ENCODE measurements at places on chromosomes 5 and 9.
A peak's percentile ranks its signal among the peaks of the same experiment; 100 is the strongest.

- no peak for DNase-seq
Observed at GRCh38 chr5:42872865-42873264, 61.2 kb upstream of the SELENOP start.

DNA sequence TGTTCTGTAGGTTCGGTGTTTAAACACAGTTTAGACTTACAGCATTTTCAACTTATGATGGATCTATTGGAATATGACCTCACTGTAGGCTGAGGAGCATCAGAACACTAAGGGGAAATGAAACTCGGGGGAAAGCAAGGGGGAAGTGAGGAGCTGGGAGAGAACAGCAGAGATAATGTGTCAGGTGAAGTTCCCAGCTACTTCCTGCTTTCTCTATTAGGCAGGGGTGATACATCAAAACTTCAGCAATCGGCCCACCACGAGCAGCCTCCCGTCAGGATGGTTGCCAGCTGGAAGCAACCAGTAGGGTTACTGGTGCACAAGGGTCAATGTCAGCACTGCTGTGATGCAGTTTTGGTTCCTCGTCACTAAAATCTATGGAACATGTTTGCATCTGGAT, 34.3 kb downstream of the FAT2 start:
- no peak for DNase-seq

DNA sequence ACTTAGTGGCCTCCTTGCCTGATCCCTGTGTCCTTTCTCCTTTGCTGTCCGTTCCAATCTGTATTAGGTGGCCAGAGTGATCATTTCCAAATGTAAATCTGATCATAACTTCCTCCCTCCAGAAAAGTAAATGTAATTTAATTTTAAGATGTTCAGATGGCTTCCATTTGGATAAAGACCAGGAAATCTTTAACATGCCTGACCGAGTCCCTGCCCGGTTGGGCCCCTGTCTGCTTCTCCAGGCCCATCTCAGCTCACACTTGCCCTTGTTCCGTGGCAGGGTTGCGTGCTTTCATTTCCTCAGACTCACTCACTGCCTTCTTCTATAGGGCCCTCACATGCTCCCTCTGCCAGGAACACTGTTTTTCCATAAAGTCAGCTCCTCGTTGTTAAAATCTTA, 7.6 kb downstream of the MAP3K1 start:
- DNase-seq = no peak

DNA sequence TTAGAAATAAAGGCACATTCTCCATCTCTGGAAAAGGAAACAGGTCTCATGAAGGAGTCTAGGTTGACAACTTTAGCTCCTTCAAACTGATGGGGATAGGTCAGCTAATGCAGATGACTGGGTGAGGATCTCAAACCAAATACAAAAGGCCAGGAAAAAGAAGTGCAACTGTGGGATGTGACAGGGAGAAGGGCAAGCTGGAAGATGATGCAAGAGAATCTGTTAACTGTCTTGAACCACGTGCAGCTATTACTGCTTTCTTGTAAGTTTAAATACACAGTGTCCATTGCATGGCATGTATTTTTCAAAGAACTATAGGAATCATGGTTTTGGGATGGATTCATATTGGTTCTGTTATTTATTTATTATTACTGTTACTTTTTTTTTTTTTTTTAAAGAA, 331.8 kb downstream of the NDUFS4 start:
- no peak for DNase-seq

GRCh38 chr9:5850724-5851122, 17.8 kb upstream of the ERMP1 start:
- DNase-seq = no peak

DNA sequence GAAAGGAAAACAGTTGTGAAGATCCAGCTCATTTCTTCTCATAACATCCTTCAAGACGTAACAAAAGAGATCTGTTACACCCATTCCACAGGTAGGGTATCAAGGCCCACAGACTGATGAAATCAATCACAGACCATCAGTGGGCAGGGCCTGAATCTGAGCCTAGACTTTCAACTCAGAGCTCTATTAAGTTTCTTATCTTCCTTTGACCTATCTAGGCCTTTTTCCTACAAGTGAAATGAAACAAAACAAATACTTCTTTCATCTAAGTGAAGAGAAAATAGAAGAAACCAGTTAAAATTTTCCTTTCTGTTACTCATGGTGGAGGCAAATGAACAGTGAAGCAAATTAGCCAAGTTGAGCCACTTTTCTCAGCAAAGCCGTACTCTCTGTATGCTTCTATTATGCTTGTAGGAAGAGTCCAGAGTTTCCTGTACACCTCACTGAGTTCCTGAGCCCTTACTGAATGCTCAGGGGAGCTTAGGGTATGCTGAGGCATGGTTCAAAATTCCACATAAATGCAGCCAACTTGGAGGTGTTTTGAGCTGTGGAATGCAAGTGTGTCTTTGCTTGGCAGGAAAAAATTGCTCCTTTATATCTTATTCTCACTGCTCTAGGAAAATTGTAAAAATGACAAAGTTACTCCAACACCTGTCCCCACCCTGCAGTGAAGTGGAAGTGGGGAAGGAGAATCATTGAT, 91.9 kb downstream of the FEM1C start:
- no peak for DNase-seq

DNA sequence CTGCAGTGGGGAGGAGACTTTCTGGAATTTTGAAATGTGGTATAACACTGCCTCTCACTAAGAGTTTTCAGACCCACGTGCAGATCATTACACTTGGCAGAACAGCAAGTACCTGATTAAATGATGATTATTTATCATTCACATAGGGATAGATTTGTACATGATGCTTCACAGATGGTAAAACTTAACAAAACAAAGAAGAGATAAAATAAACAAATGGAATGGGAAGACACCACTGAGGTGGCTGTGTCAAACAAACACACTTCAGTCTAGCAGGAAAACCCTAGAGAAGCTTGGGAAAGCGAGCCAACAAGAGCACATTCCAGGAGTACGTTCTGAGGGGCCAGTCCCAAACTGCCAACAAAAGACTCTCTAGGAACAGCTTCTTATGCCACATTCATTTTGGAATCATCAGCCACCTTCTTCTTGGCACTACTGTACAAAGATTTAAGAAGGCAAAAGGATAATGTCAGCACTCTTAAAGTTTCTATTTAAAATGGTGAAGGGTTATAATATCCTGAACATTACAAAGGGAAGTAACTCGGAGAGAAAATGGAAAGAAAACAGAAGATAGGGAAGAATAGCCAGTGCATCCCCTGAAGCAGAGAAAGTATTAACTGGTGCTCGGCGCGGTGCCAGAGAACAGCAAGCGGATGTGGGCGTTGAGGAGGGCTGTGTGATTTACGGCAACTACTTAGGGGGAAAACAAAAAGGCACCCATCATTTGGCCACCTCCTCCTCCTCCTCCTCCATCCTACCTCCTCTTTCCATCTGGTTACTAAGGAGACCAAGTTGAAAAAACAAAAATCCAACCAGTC, 1.6 kb downstream of the MED27 start:
- DNase-seq = peak; percentile 44

DNA sequence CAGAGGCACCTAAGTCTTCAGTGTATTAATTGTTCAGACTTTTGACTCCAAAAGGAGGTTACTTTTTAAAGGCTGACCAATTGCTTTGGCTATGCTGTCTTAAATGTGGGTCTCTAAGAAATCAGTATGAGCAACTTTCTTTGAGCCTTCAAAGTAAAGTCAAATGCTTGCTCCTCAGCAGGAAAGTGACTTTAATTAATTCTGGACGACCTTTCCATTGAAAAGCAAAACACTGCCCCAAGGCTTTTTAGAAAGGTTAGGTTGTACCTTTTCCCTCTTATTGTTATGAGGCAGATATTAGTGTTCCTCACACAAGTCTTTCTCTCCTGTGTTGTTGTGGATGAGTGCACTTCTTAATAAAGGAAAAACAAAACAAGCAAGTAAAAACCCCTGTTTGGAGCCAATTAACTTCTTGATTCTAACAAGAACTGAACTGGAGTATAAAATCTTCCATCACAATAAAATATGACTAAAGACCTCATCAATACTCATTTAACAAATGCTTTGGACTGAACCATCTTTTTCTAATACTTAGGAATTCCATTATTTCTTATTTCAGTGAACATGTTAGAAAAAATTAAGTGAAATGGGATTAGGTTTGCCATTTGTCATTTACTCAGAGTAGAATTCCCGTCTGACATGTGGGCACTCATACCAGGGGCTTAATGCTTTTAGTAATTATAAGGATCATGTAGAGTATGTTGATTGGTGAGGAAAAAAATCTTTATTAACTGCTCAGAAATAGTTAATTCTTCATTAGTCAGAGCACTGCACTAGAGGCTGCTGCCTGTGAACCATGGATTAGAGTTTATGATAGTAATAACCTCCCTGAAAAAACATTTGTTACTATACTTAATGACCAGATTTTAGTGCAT, 159.1 kb upstream of the ZNF608 start:
- no peak for DNase-seq

DNA sequence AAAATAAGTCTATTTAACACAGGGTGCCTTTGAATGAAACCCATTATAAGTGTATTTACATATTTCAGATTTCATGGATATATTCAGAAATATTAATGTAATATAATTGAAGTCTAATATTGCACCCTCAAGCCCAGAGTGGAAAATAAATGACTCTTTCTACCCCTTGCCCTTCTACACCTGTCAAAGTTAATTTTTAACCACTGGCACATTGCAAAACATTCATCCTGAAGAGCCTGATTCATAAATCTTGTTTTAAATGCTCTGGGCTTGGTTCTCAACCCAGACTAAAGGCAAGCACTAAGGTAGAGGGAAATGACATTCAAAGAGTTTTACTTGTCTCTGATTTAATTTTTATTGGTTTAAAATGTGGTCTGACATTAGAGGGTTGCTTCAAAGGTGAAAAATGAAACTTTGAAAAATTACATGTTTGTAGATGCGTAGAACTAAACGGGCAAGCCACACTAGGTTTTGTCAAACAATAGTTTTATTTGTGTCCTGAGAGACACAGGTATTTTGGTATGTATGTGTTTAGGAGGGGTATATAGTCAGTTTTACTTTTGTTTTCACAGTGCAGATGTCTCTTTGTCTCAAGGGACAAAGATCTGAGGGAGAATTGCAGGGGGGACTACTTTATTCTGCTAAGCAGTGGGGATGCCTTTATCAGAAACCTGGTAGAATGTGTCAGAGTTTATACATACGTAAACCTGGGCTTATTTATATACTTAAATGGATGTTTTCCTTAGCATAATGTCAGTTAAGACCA, 69.7 kb downstream of the PIK3R1 start:
- no peak for DNase-seq

DNA sequence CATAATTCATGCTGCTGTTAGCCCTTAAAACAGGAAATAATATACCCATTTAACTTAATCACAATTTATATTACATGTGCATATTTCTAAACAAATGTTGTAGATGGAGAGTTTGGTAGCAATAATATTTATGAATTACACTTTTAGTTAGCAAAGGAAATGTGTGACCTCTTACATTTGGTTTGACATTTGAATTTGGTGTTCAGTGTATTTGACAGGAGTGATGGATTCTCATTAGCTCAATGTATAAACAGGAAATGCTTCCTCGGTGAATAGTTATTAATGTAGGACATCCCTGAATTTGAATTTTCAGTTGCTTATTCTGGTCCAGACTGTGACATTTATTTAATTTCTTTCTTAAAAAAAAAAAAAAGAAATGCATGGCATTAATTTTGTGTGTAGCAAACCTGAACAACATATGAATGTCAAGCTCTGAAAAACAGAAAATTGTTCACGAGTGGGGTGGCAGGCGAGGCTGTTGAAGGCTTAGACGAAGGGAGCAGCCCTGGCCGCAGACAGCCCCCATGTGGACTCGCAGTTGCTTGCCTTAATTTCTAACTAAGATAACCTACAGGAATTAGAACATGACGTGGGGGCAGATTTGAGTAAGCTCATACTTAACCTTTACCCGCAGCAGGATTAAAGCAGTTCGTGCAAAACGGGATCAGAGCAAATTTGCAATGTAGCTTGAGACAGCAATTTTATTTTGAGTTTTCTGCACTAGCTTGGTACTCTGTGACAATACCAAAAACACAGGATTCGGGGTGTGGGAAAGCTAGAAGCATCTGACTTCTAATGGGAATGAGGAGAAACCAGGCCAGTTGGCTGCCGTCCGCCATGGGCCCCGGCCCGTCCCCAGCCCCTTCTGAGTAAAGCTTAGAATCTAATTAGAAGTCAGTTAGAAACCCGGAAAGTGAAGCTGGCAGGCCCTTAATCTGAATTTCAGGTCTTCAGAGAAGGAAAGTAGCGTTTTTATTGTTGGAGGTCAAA, 134.3 kb downstream of the MACROH2A1 start:
- no peak for DNase-seq

DNA sequence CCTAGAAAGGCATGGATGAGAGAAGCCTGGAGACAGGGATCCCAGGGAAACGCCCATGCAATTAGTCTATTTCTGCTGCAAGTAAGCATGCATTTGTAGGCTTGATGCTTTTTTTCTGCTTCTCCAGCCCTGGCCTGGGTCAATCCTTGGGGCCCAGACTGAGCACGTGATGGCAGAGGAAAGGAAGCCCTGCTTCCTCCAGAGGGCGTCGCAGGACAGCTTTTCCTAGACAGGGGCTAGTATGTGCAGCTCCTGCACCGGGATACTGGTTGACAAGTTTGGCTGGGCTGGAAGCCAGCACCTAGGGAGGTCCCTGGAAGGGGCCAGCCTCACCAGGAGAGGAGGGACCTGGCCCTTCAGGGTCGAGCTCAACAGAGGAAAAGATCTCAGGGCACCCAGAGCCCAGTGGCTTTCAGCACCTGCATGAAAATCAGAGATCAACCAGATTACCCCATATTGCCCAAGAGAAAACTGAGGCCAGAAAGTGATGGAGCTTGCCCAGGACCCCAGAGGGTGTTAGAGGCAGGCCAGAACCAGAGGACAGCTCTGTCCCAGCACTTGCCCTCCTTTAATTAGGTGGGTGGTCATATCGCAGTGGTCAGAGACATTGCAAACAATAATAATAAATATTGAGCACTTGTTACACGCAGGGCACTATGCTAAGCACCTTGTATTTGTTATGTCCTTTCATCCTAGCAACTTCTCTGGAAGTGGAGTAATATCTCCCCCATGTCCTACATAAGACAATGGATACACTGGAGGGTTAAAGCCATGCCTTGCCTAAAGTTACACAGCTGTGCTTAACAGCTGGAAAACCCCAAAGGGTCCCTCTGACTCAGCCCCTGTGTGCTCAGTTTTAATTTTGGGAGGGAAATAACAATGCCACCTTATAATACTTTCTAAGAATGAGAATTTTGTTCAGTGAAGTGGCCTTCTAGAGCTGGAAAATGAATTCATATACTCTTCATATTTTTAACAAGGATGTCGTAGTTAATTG, 67.1 kb downstream of the KLF4 start:
- DNase-seq = peak; percentile 78

DNA sequence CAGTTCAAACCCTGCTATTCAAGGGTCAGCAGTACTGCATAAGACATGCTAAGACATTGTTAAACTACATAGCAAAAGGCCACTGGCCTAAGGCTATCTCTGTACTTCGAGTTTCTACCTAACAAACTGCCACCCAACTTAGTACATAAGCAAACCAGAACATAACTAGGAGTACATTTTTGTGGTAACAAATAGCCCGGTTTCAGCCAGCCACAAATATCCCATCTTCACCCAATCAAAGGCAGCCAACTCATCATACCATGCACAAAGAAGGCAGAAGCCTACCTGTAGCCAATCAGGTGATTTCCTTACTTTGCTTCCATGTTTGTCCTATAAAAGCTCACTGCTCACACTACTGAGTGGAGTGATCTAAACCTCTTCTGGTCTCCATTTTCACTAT, 201.4 kb downstream of the SMARCA2 start:
- no peak for DNase-seq
